ENCODE measurements at places on chromosomes 13 and 19.
A peak's percentile ranks its signal among the peaks of the same experiment; 100 is the strongest.

DNA sequence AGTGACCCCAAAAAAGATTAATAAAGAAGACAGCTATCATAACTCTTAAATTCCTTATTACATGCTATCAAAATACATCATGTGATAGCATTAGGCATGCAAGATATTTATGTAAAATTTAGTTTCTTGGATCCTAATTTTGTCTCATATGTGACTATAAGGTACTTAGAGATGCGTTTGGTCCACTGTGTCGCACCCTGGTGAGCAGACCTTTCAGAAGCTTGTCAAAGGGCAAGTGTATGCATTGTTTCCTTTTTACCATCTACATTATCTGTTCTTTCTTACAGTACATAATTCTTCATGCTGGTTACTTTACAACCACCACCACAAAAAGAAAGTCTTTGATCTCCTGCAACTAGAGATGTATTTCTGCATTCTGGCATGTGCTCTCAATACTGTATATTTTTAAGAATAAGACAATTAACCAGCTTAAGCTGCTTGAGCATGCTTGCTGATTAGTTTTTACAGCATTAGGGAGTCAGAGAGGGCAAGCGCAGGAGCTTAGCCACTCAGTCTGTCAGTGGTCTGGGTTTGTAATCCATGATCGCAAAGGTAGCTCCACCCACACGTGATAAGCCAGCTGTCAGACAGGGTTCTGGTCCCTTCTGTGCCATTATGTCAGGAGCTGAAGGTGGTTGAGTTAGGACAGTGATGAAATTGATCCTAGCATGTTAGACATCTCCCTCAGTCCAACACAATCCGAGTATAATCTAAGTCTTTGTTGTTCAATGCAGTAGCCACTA lies 500.9 kb downstream of the MYO16 start:
- no peak for DNase-seq

DNA sequence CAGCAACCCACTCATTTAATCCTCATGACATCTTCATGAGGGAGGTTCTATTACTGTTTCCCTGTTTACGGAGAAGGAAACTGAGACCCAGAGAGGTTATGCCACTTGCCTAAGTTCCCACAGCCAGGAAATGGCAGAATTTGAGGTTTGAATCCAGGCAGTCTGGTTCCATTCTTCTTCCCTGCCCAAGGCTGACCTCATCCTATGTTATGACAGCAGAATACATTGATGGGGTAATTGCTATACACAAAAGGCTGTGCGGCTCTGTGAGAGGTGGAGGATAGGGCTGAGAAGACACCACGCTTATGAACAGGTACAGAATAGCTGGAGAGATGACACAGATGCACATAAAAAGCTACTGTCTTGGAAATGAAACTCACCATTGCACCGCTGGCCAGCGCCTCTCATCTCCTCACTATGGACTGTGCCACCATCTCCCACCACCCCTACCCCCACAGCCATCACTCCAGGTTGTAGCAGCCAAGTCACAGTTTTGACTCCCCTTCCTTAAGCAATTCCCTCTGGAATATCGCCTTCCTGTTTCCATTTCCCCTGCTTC lies 11.5 kb downstream of the MAG start:
- DNase-seq, result no peak

DNA sequence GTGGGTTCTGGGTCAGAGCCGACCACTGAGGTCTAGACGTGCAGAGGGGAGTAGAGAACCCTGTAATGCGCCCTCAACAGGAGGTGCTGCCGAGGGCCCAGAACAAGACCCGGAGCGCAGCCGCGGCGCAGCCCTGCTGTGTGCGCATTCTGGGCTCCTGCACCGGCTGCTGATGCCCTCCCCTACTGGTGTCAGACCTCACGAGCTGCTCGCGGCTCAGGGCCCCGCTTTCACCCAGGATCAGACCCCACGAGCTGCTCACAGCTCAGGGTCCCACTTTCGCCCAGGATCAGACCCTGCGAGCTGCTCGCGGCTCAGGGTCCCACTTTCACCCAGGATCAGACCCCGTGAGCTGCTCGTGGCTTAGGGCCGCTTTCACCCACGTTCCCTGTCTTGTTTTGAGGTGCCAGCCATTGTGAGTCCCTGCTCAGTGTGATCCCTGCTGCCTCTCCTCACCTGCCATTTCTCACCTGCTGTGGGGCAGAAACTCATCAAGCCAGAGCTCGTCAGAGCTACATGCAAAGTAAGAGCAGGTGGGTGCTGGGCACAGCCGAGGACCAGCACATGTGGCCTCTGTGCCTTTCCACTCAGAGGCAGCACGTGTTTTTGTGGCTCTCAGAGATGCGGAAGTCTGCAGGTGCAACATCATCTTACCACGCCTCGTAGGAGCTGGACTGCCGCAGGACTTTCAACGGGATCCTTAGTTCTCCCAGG lies 47.0 kb upstream of the C13orf46 start:
- DNase-seq, result no peak

- no peak for DNase-seq
Measured at GRCh38 chr19:30360376-30361106, 11.6 kb upstream of the ZNF536 start.

DNA sequence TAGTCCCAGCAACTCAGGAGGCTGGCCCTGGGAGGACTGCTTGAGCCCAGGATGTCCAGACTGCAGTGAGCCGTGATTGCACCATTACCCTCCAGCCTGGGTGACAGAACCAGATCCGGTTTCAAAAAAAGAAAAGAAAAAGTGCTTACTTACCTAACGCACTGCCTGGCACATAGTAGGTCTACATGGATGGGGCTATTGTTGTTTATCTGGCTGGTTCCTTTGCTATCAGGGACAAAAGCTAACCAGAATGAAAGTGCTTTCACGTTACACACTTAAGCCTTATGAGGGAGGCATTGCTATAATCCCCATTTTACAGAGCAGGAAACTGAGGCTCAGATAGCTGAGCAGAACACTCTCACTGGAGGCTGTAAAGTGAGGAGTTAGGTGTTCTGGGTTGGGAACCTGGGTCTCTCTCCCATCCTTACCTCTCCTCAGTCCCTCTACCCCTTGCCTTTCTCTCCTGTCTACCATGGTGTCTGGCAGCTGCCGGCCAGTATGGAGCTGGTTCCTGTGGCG lies 2.8 kb downstream of the DNM2 start:
- DNase-seq, result no peak

DNA sequence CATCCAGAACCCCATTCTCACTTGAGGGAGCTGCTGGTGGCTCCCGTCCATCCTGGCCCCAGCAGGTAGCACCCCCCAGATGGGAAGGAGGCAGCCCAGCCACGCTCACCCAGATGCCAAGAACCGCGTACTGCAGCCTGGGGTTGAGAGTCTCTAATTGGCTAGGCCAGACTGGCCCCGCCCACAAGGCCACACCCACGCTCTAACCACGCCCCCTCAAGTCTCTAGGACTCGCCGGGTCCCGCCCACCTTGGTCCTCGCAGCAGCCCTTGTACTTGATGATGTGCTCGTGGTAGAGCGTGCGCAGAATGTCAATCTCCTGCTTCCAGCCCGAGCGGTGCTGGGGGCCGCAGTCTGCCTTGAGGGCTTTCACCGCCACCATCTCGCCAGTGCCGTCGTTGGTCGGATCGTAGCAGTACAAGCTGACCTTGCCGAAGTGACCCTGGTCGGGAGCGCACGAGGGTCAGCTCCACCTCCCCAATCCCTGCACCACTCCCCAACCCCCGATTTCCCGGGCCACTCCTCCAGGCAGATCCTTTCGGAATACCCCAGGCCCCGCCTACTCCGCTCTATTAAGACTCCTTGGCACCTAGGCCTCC lies 14.5 kb upstream of the ICAM3 start:
- peak; percentile 49 for DNase-seq

DNA sequence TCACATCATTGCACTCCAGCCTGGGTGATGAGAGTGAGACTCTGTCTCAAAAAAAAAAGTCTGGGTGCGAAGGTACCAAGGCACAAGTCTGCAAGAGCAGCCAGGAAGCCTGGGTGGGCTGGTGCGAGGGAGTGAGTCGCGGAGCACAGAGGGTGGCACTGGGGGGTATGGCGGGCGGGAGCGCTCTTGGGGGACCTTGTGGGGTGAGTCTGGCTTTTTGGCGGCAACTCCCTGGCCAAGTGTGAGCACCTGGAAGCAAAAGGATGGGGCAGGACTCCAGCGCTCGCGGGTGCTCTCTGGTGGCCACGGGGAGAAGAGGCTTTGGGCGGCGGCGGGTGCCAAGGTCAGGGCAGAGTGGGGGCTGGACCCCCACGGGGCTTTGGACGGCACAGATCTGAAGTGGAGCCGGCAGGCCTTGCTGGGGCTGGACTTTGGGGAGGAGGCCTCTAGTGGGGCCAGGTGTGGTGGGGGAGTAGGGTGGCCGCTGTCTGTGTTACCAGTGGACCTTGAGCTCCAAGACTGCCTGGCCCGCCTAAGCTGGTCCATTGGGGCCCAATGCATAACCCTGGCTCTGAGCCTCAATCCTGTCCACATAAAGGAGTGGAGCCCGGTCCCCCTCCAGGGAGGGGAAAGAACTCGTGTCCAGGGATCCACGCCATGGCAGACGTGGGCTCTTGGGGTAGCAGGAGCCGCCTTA lies 1.6 kb downstream of the P2RY11 start:
- peak; percentile 64 for DNase-seq

GRCh38 chr13:41130356-41130755 lies 2.2 kb downstream of the KBTBD6 start:
- DNase-seq, result no peak

DNA sequence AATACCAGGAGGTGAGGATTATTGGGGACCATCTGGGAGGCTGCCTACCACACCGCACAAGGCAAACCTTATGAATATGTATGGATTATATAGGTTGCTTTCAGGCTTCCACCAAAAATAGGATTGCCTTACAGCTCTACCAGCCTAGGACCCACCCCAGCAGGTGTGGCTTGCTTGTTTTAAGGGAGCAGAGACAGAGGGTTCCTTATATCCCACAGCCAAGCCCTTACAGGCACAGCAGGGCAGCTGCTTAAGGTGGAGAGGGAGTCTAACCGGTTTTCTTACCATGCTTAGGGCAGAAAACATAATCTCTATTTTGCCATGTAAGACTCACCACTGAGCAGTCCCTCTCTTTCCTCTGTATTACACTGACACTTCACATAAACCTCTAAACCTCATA lies 16.1 kb upstream of the TTYH1 start:
- DNase-seq, result no peak

DNA sequence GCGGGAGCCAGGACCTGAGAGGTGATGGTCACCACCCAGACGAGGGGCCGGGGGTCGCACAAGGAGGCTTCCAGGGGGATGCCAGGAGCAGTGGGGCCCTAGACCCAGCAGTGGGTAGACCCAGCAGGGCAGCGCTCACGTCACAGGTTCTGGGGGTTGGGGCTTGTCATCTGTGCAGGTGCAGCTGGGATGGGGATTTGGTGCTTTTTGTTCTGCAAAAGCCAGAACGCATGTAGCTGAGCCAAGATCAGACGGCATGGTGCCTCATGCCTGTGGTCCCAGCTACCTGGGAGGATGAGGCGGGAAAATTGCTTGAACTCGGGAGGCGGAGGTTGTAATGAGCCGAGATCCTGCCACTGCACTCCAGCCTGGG lies 15.1 kb downstream of the CSNK1G2 start:
- no peak for DNase-seq

DNA sequence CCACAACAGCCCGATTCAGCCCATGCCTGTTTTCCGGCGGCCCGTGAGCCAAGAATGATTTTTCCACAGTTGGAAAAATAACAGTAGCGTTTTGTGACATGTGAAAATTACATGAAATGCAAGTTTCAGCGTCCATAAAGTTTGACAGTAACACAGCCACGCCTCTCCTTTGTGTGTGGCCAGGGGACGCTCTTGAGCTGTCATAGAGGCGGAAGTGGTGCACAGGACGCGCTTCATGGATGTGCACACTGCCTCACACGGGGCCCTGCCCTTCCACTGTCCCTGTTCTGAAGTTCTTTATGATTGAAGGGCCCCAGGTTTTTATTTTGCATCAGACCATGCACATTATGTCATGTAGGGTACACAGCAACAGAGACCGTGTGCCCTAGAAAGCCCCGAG lies 12.4 kb upstream of the ELAVL1 start:
- no peak for DNase-seq

DNA sequence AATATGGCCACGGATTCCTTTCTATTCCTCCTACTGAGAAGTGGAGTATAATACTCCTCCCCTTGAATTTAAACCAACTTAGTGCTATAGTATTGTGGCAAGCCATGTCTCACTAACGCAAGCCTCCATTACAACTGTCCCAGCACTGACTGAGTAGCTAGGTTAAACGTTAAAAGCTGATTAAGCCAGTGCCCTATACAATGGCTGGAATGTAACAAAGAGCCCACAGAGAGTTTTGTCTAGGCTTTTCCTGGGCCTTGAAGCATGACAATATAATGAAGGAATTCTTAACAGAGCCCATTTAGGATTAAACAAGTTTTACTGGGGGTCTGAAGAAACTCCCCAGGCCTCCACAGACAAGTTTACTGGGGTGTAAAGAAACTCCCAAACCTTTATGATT lies 254.5 kb upstream of the DACH1 start:
- DNase-seq, result no peak

GRCh38 chr19:15251749-15252397 lies 19.6 kb upstream of the EPHX3 start:
- DNase-seq, result peak; percentile 96

- no peak for DNase-seq
Measured at GRCh38 chr19:16587833-16588823, 15.9 kb upstream of the SLC35E1 start.

DNA sequence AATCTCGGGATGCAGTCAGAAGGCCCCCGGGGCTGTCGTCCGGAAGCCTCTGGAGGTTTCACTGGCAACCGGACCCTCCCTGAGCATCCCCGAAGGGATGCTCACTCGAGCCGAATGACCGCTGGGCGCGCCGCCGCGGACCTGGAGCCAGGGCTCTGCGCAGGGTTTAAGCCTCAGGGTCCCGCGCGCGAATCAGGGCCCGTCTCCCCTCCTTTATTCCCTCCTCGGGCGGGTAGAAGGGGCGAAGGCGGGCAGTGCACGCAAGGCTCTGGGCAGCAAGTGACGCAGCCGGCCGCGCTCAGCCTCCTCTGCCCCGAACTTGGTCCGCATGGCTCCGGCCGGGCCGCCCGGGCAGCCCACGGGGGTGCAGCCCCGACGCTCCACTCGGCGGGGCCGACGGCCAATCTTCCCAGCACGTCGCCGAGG lies 572 bp downstream of the SHISA2 start:
- DNase-seq, result peak; percentile 6

- DNase-seq, result no peak
Measured at GRCh38 chr13:45838171-45838745, 13.3 kb downstream of the SIAH3 start.

- DNase-seq, result peak; percentile 82
Measured at GRCh38 chr19:58330458-58330857, 3.7 kb downstream of the ZSCAN22 start.

GRCh38 chr19:1082165-1082927 lies 12.8 kb downstream of the POLR2E start:
- DNase-seq, result peak; percentile 67

DNA sequence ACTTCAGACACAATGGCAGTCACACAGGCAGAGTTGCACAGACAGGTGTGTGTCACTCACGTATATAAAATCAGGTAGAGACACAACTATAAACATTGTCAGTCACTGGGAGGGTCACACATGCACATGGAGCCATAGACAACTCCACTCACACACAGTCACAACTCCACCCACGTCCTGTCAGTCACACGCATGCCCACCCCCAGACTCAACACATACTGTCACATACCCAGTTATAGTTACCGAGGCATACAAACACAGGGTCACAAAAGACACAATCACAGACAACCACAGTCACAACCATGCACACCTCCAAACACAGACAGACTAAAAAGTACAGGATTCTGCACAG lies 1.5 kb downstream of the NUMBL start:
- no peak for DNase-seq

GRCh38 chr19:29173896-29174295 lies 39.1 kb downstream of the UQCRFS1 start:
- DNase-seq, result no peak
